ENCODE measurements at places on chromosomes 16 and 17.

GRCh38 chr17:32936894-32937500 is 9.0 kb downstream of the TMEM98 start:
- DNase-seq = peak; percentile 61

- no peak for DNase-seq
Measured at GRCh38 chr16:11333702-11334101, 11.6 kb upstream of the RMI2 start.

DNA sequence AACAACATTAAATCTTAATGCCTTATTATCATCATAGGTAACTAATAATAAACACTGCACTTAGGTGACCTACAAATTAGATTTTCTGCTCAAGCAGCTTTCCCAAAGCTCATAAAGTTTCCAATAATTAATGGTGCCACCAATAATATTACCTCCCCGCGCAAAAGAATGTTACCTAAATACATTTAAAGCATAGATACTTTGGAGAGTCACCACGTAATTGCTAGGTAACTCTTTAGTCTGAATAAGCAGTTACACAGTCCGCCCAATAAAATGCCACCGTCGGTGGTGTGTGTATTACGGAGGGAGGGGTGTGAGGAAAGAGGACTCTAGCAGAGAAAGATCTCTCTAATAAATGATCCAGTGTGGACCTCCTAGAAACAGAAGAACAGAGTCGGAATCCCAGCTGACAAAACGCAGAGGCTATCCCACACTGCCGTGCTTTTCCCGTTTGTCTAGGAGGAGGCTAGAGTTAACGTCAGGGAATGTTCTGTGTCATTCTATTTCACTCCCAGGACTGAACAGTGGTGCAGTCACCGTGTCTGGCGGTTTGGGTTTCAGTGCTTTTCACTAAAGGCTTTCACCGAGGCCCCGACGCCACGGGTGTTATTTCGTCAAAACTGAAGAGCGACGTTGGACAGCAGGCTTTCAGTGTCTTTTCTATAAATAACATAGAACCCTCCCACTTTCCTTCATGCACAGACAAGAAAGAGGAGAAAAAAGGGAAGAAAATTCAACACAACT is 630 bp downstream of the RNFT1 start:
- DNase-seq = peak; percentile 48

GRCh38 chr16:1982013-1982433 is 754 bp upstream of the NOXO1 start:
- DNase-seq = no peak

- DNase-seq = no peak
Measured at GRCh38 chr17:37146086-37147064, 197.6 kb downstream of the AATF start.

DNA sequence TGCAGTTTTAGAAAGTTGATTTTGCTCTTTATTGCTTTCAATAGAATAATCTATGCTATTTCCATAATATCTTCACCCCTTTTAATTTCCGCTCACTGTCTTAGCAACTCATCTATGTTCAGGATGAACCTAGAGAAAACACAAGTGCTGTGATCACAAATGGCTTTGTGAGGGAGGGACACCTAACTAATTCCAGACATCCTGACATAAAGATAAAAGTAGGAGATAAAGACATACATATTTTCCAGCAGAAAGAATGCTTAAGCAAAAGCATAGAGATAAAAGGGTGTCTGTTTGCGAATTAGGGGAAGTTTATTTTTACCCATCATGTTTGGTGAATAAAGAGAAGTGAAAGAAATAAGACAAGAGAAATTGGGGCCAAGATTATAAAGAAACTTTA is 254.2 kb downstream of the KCNJ2 start:
- no peak for DNase-seq

DNA sequence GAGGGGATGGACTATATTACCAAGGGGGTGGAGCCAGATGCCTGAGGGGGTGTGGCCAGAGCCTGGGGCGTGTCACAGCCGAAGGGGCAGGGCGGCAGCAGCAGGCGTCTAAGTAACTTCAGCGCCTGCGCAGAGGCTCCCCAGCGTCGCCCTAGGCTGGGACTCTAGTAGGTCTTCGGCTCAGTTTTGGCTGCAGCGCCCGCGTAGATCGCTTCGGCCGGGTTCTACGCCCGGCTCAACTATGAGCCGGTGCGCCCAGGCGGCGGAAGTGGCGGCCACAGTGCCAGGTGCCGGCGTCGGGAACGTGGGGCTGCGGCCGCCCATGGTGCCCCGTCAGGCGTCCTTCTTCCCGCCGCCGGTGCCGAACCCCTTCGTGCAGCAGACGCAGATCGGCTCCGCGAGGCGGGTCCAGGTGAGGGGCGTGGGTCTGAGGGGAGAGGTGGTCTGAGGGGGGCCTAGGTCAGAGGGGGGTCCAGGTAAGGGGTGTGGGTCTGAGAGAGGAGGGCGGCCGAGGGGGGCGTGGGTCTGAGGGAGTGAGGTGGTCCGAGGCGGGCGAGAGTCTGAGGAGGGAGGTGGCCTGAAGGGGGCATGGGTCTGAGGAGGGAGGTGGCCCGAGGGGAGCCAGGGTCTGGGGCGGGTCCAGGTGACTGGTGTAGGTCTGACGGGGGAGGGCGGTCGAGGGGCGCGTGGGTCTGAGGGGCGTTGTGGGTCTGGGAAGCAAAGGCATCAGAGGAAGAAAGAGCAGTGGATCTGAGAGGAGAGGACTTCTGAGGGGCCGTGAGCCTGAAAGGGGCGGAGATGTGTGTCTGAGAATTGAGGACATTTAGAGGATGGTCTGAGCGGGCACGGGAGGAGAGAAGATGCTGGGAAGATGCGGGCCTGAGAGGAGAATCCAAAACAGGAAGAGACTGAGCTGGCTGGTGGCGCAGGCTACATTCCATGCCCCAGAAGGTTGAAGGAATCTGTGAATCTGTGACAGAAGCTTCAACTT is at the start of gene LPCAT2:
Gene LPCAT2, plus strand, starts transcription at position 132 of the 991 bp plus-strand sequence. Its CDS starts 110 bp downstream, at position 242.
- DNase-seq = peak; percentile 40
